Hematopoietic multipotent progenitor cell (in vitro differentiated cells): ENCODE measurements at places on chromosomes 4 and X. TPM values are rescaled to one million over a fixed set of nuclear protein-coding genes. Genes with fewer than 3 reads are reported as not detected.

GRCh38 chr4:89212666-89213381 lies 94.8 kb downstream of the GPRIN3 start:
- DNase-seq, result no peak

DNA sequence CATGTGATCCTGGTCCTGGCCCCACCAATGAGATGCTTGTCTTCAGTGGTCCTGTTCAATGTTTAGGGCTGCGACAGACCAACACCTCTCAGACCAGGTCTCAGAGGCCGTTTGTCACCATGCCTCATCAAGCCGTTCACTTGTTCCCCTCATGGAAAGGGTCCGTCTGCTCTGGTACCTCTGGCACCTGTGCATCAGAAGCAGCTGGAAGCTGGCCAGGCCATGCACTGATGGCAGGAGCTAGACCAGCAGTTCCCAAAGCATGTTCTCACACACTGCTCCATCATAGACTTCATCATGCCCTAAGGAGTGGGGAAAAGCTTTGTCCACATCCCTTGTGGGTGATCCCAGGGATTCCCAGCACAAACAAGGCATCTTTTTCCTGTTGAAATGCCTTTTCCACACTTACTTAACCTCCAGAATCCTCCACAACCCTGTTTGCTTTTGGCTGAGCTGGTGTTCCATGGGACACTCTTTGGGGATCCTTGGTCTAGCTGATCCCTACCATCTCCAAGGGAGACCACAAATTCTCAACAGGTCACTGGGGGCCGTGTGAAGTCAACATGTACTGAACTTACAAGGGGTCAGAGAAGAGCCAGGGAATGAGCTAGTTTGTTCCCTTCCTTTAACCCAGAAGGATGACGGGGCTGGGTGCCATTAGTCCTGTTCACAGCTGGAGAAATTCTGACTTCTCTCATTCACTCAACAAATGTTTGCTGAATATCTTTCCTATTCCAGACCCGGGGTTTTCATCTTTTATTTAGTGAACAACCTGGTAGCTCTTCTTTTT lies 21.8 kb downstream of the SH3TC1 start:
- DNase-seq, result no peak

GRCh38 chrX:149145845-149146285 lies 359.2 kb downstream of the IDS start:
- DNase-seq, result peak; percentile 19

DNA sequence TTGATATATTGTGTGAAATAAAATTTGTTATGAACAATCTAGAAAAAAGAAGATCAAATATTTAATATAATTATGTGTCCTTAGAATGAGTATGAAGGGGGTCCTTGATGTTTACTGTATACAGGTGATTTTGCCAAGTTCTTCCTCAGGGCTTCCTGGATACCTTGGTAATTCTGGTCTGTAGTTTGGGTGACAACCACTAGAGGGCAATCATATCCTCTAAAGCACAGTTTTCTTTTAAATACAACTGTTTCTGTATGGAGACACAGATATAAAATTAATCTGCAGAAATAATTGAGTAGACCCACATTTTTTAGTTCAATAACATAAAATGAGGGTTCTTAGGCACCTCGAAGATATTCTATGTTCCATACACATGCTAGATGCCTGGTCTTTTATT lies 157.7 kb downstream of the SPANXN1 start:
- DNase-seq, result no peak

- DNase-seq, result peak; percentile 23
Measured at GRCh38 chr4:121156822-121157769, 7.0 kb downstream of the TNIP3 start.

DNA sequence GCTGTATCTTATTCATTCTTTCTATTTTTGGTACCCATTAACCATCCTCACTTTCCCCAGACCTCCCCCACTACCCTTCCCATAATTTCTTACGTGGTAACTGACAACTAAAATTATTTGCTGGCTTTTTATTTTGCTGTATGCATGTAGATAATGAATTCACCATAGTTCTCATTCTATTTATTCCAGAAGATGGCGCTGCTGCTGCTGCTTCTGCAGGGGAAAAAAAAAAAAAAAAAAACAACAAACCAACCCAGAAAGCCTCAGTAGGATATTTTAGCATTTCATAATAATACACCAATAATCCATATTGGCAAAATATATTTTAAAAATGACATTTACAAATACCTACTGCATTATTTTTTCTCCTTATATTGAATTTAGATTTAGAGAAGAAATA lies 416.6 kb upstream of the MAGEB18 start:
- no peak for DNase-seq

DNA sequence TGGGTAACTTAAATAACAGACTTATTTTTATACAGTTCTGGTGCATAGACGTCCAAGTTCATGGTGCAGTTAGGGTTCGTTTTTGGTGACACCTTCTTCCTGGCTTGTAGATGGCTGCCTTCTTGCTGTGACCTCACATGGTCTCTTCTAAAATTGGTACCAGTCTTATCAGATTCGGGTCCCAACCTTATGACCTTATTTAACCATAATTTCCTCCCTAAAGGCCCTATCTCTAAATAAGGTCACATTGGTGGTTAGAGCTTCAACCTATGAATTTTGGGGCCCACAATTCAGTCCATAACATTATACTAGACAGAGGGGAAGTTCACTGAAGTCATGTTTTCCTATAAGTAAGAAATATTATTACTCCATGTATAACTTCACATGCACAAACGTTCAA lies 128.0 kb downstream of the CFAP299 start:
- no peak for DNase-seq

GRCh38 chr4:158169931-158170690 lies 2.7 kb downstream of the GASK1B start:
- no peak for DNase-seq

DNA sequence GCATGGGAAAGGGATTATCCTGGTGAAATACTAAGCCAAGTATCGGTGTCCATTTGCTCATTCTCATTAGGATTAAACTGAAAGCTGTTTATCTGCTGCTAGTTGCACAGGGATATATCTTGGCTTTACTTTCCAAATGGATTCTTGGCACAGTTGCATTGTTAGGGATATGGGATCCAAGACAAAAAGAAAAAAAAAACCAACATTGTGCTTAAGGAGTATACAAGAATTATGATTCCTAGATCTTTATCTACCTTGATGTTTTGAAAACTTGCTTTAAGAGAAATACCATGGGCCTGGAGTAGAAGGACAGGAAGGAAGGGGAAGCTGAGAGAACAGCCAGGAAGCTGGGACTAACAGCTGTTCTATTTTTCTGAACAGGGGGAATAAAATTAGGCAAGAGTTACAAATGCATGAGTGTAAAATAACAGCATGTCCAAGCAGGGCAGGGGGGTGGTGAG lies 107.6 kb downstream of the ATXN3L start:
- no peak for DNase-seq

DNA sequence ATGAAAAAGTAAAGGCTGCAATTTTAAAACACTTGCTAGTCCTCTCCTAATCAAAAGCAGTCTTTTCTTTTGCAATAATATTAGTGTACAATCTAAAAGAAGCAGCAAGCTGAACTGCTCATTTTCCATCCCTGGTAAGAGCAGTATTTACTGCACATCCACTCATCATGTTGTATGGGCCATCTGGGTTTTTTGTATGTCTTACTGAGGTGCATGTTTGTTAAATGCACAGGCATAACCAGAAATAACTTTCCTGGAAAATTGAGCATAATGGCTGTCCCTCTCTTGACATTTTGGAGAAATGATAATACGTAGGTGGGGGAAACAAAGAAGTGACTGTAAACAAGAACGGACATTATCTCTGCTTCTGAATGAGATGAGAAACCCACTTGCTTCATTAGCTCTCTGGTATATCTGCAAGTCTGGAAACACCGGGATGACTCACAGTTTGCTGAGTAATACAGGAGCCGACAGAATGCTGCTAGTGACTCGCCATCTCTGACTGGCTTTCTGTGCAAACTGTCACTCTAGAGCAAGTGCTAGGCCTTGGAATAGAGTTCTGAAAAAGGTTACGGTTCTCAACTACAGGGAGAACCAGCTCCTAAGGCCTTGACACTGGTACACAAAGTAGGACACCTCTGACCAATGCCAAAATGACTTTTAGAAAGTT lies 85.7 kb upstream of the MTM1 start:
- peak; percentile 48 for DNase-seq

GRCh38 chrX:22078117-22078516 lies 46.0 kb downstream of the PHEX start:
- DNase-seq, result no peak

DNA sequence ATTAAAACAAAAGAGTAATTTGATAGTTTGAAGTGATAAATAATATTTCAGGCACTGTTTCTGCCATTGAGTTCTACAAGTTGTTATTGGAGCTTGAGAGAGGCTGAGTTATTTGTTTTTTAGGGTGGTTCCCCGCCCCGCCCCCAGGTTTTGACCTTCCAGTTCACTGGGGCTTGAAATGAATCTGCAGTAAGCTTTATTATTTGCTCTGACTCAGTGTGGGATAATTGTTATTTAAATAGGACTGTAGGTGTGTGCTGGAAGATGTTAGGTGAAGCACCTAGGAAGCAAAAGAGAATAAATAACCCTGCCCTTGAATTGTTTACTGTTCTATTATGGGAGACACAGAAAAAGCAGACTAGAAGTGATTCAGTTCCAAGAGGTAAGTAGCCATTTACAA lies 81.2 kb upstream of the KCNIP4 start:
- no peak for DNase-seq

- no peak for DNase-seq
Measured at GRCh38 chr4:6020613-6021012, 2.4 kb upstream of the C4orf50 start.

GRCh38 chr4:23934915-23935314 lies 45.1 kb upstream of the PPARGC1A start:
- no peak for DNase-seq

- DNase-seq, result no peak
Measured at GRCh38 chrX:153398275-153398960, 2.7 kb downstream of the PNMA6E start.

- DNase-seq, result no peak
Measured at GRCh38 chrX:117788339-117788738, 328.3 kb downstream of the KLHL13 start.

- no peak for DNase-seq
Measured at GRCh38 chr4:185112104-185112503, 31.0 kb upstream of the SLC25A4 start.

DNA sequence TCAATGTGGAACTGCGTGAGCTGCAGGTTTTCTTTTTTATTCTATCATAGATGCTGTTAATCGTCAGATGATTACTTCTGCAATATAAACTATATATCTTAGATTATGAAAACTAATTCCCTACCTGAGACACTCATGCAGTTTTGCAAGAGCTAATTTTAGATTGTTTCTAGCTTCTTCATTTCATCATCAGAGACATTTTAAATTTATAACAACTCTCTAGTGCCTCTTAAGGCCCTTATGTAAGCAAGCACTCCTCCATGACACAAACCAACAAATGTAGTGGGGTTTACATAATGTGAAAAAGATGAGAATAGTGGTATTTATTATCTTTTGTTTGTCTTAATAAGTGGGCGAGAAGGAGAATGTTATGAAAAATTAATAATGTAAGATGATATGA lies 170.2 kb upstream of the ETNPPL start:
- no peak for DNase-seq

GRCh38 chr4:11480683-11481082 lies 52.0 kb upstream of the HS3ST1 start:
- DNase-seq, result no peak

DNA sequence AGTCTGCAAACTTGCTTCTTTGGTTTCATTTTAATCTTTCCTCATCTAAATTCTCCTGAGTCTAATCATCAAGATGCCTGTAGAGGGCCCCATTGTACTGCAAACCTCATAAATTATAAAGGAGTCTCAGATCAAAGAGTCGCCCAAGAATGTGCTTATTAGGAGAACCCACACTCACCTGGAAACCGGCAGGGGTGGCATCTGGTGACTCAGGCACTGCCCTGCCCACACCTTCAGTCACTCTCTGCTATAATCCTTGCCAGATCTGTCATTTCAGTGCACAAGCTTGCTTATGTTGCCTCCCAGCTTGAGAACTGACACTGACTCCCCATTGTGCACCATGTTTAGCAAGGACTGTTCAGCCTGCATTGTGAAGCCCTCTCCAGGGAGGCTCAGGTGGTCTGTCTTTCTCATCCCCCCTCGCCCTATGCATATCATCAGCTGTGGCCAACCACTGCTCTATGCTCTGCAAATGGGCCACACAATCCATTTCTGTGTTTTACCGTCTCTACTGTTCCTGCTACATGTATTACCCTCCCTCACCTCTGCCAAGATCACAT lies 12.4 kb downstream of the EPGN start:
- DNase-seq, result peak; percentile 84

DNA sequence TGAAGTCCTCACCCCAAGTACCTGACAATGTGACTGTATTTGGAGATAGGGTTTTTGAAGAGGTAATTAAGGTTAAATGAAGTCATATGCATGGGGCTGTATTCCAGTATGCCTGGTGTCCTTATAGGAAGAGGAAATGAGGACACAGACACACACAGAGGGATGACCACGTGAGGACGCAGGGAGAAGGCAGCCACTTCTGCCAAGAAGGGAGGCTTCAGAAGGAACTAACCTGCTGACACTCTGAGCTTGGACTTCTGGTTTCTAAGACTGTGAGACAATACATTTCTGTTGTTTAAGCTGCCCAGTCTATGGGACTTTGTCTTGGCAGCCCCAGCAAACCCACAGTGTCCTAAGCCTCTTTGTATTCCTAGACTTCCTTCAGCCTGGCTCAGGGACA lies 3.0 kb upstream of the SLC2A9 start:
- DNase-seq, result no peak

DNA sequence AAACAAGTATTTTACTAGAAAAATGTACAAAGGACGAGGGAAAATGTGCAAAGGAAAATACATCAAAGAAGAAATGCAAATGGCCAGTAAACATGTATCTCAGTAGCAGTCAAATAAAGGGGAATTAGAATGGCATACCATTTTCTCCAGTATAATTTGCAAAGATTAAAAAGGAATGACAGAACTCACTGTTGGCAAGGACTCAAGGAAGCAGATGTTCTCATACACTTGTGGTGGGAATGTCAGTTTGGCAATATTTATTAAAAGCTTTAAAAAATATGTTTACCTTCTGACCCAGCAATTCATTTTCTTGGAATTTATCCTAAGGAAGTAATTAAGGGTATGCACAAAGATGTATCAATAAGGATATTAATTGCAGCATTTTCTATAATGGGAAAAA lies 7.6 kb downstream of the CLCN5 start:
- no peak for DNase-seq

- DNase-seq, result no peak
Measured at GRCh38 chr4:10181745-10182445, 65.3 kb upstream of the WDR1 start.

DNA sequence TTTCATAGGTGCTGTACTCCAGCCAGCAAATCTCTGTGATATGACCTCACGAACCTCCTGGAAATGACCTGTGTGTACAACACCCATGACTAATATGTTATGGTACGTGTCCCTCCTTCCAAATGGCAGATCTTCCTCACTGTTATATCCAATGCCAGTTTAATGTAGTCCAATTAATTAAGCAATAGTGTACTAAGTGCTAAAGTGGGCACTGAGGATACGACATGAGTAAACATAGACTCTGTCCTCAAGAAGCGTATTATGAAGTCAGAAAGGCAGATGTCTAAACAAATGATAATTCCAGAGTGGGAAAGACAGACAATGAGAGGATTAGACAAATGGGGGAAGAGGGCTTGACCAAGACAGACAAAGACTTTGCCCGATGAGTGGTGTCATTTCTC lies 33.9 kb downstream of the GPRIN3 start:
- DNase-seq, result no peak

CORIN gene
- under 0.01 TPM for total RNA-seq

YIPF7 gene
- total RNA-seq, result under 0.01 TPM

FAM199X gene
- total RNA-seq, result 7.8 TPM

NXF2 gene
- not detected for total RNA-seq

XAGE2 gene
- total RNA-seq, result not detected

IL1RAPL2 gene
- total RNA-seq, result not detected

PLP1 gene
- not detected for total RNA-seq
